ENCODE measurements at places on chromosomes 11 and 22.
A peak's percentile ranks its signal among the peaks of the same experiment; 100 is the strongest.

- DNase-seq, result peak; percentile 20
These were observed 2.4 kb downstream of the PGR start for GRCh38 chr11:101127197-101127698.

- DNase-seq, result no peak
These were observed 1.8 kb downstream of the GAS2 start for GRCh38 chr11:22668005-22668796.

DNA sequence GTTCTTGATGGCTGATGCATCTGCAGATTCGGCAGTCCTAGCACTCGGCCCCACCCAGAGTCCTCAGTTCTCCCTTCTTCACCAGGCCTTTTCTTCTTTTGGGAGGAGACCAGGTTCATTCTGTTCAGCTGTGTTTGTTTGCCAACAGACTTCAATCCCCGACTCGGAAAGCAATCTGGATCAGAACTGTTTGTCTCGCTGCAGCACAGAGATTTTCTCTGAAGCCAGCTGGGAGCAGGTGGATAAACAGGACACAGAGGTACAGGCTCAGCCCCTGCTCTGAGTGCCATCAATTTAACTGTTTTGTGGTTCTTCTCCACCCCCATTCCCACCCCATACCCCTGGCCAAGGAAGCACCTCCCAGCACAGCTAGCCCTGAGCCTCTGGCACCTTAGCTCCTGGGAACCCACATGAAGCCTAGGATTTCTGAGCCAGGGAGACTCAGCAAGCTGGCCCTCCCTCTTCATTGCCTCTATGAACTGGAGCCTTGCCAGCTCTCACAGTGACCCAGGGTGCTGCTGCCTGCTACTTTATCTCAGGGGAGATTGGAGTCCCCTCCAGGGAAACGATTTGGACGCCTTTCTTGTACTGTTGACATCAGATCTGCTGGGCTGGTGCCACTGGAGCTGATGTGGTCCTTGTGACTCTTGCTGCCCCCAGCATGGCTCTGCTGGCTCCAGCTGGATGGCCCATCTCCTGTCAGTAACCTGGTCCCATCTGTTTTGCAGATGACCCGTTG lies 58.2 kb upstream of the HORMAD2 start:
- no peak for DNase-seq

DNA sequence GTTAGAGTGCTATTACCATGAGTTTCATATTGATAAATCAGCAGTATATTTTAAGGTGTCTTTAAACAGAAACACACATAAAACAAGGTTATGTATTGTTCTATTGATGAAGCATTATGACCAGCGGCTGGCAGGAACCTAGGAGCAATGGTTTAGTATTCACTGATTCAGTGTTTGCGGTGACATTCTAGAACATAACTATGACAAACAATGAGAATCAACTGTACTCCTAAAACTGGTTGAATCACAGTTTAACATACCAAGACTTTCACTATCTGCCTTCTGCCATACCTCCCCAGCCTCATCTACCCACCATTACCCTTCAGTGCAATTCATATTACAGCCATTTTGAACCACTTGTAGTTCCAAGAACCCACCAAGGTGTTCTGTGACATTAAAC lies 8.8 kb downstream of the HOATZ start:
- DNase-seq, result no peak

GRCh38 chr11:94694309-94695060 lies 73.7 kb upstream of the AMOTL1 start:
- DNase-seq, result no peak

DNA sequence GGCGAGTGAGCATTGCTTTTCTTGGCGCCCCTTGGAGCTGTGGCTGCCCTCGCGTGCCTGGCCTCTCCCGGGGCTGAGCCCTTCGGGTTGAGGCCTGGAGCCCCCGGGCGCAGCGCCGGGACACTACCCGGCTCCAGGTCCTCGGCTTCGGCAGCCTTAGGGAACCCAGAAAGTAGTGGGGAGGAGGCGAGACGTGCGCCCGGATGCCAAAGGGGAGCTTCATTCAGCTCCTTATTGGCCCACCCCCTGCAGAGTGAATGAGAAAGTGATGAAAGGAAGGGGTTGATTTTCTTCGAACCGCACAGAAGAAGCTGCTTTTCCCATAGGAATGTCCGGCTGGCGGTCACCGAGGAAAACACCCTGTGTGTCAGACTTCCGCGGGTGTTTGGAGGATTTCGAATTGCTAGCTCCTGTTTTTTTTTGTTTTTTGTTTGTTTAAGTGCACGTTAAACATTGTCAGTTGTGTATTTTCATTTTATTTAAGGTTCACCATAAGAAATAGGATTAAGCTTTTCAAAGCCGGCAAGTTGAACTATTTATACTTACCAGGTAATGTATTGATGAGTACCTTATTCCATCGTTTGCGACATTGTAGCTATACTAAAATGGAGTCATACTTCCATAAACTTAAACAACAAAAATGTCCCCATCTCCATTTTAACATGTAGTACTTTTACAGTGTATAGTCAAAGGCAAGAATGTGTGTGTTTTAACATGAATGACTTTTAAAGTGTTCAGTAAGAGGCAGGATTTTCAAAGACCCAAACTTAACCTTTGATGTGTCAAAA lies 841 bp upstream of the EIF4G2 start:
- DNase-seq, result peak; percentile 31

DNA sequence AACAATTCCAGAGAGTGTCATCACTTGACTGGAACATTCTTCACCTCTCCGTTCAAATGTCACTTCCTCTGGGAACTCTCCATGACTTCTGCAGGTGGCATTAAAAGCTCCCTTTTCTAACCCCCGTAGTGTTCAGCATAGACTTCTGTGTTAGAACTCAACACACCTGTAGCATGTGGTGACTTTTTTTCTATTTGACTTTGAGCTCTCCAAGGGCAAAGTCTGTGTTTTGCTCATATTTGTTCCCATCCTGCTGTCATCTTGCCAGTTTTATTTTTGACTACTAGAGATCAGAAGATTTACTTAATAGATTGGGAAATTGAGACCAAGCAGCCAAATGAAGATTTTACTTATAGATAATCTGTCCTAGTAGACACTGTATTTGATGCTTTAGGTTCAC lies 367.1 kb downstream of the INSC start:
- no peak for DNase-seq

DNA sequence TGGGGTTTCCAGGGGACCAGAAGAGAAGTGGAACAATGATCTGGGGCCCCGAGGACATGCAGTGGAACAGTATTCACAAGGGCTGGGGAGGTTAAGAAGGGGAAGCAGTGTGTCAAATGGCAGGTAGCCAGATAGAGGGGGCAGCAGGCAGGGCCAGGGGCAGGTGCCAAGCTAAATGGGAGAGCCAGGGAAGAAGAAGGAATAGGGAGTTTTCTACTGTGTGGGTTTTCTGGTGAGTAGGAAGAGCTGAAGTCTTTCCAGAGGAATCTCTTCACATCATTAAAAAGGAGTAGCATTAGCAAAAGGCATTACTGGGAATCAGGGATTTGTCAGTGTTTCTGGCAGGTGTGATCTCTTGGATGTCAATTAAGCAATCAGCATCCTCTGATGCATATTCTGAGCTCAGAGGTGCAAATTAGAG lies 55.8 kb downstream of the IRAG1 start:
- no peak for DNase-seq

- DNase-seq, result peak; percentile 94
These were observed 14.8 kb downstream of the PLEKHB1 start for GRCh38 chr11:73661035-73661628.

DNA sequence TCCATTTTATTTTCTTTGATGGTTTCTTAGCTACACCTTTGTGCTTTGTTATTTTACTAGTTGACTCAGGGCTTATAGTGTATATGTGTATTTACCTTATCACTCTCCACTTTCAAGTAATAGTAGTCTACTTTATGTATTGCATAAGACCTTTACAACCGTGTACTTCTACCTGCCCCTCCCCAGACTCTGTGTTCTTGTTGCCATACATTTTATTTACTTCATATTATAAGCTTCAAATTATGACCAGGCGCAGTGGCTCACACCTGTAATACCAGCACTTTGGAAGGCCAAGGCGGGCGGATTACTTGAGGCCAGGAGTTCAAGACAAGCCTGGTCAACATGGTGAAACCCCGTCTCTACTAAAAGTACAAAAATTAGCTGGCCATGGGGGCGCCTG lies 28.2 kb upstream of the CTSD start:
- DNase-seq, result no peak

GRCh38 chr22:27512283-27512761 lies 289.2 kb downstream of the MN1 start:
- DNase-seq, result no peak

DNA sequence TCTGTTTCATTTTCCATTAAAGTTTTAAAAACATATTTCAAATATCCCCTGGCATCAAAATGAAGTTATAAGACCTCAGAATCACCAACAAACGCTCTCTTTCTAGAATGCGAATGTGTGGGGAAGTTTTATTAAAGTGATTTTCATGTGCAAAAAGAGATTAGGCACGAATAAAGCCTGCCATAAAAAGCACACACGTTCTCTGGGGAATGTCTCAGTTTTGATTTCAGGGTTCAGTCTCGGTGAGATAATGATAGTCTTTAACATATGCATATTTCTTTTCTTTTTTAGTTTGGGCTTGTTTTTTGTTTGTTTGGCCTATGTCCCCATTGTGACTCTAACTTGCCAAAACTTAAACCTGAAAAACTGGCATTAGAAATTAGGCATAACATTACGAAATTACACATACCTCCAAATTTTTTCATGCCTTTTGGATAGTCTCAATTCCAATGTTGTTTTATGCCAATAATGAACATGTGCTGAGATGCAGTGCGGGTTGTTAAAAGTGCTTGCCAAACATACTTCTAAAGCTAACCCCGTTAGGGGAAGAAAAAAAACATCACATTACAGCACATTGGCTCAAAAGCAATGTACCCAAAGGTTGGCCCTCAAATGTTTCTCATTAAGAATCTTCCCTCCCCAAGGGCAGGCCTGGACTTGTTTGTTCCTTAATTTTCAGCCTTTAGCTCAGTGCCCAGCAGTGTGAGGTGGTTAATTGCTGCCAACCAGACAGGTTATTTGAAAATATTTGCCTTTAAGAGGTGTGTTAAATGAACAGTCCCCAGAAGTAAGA lies 33.2 kb upstream of the FBLN1 start:
- no peak for DNase-seq

DNA sequence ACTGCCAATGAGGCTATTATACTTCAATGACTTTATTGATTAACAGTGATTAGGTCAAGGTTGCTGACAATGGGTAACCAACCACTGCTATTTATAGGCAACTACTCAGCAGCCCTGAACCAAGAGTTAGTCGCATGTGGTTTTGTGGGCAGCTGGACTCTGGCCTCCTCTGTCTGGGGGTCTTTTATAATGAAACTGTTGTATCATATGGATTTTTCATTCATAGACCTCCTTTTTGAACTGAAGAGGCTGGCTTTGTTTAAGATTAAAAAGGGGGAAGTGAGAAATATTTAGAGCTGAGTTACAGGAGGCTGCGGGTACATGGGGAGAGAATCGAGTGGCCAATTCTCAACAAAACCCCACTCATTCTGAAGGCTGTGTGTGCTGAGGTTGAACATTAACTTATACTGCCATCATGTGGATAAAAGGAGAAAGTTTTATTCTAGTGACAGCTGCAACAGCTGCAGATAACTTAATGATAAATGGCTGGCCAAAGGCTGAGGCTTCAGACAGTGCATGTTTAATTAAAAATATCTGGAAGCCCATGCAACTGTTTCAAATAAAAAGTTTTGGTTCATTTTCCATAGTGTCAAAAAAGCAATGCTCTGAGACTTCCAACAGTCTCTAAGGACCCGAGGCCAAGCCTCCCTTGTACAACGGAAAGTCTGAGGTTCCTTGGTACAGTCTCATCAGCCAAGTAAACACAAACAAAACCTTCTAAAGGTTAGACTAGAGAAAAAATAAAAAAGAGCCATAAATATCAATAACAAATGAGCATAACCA lies 682.6 kb downstream of the KCNA4 start:
- peak; percentile 22 for DNase-seq

DNA sequence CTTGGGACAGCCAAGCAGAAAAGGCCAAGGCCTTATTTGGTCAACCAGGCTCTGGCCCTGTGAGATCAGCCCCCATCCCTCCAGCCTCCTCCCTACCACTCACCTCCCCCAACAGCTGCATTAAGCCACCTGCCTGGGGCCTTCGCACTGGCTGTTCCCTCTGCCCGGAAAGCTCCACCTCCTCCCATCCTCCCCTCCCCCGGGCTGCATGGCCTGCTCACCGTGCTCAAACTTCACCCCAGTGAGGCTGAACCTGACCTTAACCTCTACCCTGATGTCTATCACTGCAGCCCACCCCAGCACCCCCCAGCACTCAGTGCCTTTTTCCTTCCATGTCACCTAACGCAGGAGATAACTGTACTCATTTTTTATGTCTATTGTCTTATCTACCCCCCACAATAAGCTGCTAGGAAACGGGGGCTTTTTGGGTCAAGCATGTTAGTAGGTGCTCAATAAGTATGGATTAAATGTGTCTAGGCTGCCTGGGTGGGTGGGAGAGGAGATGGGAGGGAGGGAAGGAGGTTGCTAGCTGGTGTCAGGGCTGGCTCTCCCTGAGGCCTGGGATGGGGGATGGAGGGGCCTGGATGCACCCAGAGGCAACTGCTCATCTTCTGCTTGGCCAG lies 912 bp downstream of the PTPRCAP start:
- peak; percentile 89 for DNase-seq

- no peak for DNase-seq
These were observed 40.4 kb downstream of the KIAA1671 start for GRCh38 chr22:24992946-24993345.

DNA sequence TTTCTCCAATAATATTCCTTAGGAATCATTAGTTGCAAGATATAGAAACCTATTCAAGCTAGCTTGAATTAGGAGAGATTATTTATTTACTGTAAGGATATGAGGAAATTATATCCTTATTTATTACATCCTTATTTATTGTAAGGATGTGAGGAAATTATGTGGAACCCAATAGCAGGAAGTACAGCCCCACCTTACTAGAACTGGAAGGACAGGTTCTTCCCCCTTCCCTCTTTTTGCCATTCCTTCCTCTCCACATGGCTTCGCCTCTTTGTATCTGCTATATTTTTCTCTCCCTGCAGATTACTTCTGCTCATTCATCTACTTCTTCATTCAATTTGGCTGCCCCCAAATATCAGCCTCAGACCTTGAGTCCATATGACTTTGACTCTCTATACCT lies 49.5 kb upstream of the B3GNT6 start:
- DNase-seq, result no peak

- DNase-seq, result no peak
These were observed 84.1 kb downstream of the SLC1A2 start for GRCh38 chr11:35335226-35335625.

DNA sequence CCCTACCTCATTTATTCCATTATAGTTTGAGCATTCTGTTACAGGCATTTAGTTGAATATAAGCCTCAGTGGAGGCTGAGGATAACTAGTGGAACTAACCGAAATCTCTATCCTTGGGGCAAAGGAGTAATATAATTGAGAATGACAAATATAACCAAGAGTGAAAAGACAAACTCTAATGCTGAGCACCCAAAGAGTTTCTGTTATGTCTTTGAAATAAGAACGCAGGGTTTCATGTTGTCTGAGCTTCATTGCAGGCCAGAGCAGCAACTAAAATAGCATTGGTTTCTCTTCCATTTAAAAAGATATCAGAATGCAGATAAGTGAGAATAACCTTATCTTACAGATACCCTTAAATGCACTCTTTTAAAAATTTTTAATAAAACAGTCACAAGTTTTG lies 131.8 kb downstream of the SBF2 start:
- DNase-seq, result no peak

All from HuH-7.5 (cell line).